ENCODE measurements at places on chromosomes 7 and 10.

GRCh38 chr10:75408911-75409885 is 7.6 kb upstream of the ZNF503 start:
- DNase-seq, result no peak

DNA sequence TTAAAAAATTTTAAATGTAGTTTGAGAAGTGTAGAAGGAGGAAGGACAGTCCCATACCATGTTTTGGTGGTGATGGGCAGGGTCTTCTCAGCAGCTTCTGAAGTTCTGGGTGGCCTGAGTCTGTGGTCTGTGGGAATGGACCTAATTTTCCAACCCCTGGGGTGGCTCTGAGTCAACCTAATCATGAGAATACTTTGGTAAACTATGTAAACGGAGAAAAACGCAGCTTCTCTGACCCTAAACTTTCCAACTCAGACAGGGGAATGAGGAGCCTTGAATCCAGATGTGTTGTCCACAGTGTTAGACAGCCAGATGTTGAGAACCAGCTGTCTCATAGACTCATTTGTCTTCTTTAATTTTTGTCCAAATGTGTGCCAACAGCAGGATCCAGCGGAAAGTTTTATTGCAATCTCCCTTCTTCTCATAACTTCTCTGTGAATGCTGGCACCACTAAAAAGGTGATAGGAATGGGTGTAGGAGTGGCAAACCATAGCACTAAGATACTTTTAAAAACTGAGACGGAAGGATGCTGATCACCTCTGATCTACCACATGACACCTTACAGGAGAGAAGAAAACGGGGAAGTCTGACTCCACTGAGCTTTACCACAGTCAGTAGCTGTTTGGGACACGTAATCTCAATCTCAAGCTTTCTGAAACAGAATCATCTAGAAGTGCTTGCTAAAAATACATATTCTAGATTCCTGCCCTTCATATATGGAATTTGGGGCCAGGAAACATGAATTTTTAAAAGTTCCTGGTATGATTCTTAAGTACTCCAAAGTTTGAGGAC is 90.5 kb upstream of the PHYHIPL start:
- no peak for DNase-seq

GRCh38 chr10:110356628-110357245 is 52.0 kb upstream of the SMNDC1 start:
- DNase-seq, result peak; percentile 95

DNA sequence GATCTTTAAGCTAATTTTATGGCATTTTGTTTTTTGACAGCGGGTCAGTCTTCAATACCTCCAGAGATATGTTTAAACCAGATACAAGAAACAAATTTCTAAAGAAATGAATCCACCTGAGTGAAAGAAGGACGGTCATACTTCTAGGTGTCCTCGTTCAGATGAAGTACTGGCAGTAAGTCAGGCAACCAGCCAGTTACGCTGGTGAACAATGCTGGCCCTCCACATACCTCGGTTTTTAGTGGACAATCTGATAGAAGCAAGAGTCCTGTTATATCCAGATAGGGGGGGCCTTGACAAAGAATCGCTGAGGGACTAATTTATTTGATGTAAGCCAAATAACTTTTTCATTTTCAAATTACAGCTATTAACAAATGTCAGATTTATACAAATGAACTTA is 266.4 kb upstream of the KLF14 start:
- DNase-seq, result no peak

DNA sequence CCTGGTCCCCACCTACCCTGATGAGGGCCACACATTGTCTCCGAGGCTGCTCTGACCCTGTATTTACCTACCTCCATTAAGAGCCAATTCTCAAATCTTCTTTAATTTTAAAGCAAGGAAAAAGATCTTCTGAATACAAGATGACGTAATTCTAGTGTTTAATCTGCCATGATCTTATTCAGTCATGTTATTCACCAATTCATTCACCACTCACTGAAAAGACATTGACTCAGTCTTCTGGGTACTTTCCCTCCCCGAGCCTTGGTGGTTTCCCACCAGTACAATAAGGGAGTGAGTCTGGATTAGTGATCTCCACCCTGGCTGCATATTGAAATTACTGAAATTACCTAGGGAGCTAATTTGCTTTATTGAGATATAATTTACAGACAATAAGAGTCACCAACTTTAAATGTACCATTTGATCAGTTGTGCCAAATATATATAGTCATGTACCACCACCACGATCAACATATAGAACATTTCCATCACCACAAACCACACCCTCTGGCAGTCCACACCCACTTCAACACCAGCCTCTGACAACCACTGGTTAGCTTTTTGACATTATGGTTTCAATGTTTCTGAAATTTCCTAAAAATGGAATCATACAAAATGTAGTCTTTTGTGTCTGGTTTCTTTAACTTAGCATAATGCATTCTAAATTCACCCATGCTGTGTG is 117.5 kb upstream of the UNC5B start:
- no peak for DNase-seq

- DNase-seq, result no peak
Measured at GRCh38 chr10:73827346-73828089, 16.1 kb upstream of the NDST2 start.

DNA sequence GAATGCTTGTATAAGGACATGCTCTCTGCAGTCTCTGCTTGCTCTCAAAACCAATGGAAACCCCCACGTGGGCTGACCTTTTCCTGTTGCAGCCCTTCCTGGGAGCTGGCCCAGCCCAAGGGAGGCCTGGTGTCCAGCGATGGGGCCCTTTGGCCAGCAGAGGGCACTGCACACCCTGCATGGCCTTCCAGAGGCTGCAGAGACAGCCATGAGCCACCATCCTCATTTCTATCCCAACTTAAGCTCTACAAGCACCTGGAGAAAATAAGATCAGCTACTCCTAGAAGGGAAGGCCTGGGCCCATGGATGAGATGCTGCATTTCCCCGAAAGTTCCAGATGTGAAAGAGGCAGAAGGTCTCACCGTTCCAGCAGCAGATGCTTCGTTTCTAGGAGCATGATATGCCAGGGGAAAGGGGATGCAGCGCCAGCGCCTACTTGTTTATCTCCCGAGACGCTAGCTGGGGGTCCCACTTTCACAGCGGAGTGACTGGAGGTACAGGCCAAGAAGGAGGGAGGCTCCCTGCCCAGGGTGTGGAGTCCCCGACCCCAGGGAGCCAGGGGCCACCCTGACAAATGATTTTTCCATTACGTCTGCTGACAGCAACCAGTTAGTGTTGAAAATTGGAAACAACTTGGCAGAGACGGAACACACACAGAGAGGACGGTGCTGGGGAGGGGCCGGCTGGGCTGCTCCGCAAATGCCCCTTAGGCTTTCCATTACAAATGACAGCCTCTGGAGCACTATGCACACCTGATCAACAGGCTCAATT is 106.4 kb downstream of the ZRANB1 start:
- peak; percentile 52 for DNase-seq

- DNase-seq, result no peak
Measured at GRCh38 chr7:151238924-151239836, 6.9 kb downstream of the CHPF2 start.

DNA sequence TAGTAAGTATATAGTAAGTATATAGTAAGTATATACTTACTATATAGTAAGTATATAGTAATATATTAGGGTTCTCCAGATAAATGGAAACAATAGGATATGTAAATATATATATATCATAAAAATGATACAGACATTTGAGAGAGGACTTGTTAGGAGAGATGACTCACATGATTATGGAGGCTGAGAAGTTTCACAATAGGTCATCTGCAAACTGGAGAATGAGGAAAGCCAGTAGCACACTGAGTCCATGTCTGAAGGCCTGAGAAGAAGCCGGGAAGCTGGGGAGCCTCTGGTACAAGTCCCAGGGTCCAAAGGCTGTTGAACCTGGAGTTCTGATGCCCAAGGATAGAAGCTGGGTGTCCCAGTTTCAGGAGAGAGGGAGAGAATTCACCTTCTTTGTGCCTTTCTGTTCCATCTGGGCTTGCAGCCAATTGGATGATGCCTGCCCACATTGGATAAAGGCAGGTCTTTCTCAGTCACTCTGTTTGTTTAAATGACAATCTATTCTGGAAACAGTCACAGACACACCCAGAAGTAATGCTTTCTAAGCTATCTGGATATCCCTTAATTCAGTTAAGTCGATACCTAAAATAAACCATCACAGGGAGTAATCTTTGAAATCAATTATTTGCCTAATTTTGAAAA is 205.5 kb upstream of the CDC14C start:
- no peak for DNase-seq

- peak; percentile 57 for DNase-seq
Measured at GRCh38 chr7:28180031-28180363, 598 bp downstream of the JAZF1 start.

GRCh38 chr7:95220328-95220727 is 104.0 kb downstream of the PON1 start:
- no peak for DNase-seq
